ENCODE measurements at places on chromosomes 11 and 22. TPM values are rescaled to one million over a fixed set of nuclear protein-coding genes. Genes with fewer than 3 reads are reported as not detected.
A peak's percentile ranks its signal among the peaks of the same experiment; 100 is the strongest.

DNA sequence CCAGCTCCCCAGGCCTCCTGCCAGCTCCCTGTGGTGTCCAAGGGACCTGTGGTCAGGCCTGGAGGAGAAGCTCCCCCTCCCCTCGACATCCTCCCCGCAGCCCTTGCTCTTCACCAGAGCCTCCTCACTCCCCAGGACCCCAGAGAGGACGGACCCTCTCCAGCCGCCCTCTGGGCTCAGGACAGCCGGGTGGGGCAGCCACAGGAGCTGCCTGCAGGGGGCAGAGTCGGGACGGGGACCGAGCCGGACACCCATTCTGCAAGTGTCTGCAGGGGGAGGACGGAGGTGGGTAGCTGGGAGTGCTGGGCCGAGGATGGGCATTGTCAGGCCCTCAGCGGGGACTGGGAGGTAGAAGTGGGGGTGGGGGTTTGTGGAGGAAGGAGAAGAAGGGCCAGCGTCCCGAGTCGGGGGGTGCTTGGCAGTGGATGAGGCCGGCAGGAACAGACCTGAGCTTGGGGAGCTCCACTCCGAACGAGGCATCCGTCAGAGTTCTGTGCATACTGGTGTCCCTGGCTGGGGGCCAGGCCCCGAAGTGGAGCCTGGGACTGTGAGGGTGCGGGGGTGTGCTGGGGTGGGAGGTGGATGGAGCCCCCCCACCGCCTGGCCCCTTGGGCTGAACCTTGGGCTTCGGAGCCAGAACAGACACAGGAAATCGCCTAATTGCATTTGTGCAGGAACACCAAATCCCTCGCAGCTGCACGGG, 15.2 kb downstream of the PRR33 start:
- DNase-seq, result peak; percentile 77

DNA sequence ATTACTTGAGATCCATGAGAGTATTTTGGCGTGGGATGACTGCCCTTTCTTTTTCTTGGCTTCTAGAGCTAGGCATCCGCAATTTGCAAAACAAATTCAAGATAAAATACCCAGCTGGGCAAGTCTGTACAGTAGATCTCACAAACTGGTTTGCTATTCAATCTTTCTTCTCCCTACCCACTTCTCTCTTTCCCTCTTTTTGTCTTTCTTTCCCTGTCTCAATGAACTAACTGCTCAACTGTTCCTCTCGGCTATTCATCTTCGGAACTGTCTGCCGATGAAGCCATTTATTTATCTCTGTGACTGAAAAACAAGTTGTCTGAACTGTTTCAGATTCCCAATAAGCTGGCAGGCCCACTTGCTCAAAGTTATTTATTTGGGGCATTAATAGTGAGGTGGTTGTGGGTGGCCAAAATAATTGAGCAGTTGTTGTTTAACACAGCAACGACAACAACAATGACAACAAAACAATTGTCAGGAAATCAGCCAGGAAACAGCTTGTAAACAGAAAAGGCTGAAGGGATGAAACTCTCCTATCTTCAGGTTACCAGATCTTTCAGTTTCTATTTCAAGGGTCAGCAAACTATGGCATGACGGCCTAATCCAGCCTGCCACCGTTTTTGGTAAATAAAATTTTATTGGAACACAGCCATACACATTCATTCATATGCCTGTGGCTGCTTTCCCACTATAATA, 76.0 kb upstream of the MTMR2 start:
- DNase-seq, result no peak

DNA sequence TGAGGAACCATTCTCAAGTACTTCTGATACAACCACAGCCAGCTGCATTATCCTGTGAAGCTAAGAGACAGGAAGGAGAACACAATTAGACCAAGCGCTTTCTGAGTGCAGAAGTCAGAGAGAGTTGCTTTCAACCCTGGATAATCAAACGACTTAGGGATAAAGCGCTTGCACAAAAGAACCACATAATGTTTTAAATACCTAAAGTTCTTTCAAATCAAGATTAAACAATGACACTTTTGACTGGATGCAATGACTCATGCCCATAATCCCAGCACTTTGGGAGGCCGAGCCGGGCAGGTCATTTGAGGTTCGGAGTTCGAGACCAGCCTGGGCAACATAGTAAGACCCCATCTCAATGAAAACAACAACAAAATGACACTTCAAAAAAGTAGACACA, 145.1 kb downstream of the SWAP70 start:
- no peak for DNase-seq

The MAPK8IP2 gene
- total RNA-seq, result 1.8 TPM

The SCN2B gene
- total RNA-seq, result 0.16 TPM

The C11orf91 gene
- total RNA-seq, result 0.22 TPM
